Activated T-cell treated with anti-CD3 and anti-CD28 coated beads, Interleukin-2, amount 50 U/mL, for 24 hours (primary cell): ENCODE measurements at places on chromosomes 7 and 10.

GRCh38 chr7:137096607-137097006, 228.2 kb downstream of the CHRM2 start:
- DNase-seq = no peak

DNA sequence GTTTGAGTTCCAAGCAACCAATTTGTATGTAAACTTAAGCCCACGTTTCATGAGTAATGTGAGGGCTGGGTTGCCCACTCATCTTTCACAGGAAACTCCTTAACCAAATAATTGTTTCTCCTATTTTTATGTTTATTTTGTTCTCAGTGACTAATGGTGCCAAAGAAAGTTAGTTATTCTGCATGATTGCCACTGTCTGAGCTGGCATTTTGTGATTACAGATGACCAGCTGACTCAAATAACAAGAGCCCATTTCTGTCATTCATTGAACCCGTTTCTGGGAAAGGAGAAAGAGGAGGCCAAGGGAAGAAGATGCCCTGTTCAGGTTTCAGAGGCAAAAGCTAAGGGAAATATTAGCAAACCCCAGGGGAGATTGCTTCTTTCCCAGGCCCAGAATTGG, 186.9 kb upstream of the MYO3A start:
- DNase-seq = no peak

DNA sequence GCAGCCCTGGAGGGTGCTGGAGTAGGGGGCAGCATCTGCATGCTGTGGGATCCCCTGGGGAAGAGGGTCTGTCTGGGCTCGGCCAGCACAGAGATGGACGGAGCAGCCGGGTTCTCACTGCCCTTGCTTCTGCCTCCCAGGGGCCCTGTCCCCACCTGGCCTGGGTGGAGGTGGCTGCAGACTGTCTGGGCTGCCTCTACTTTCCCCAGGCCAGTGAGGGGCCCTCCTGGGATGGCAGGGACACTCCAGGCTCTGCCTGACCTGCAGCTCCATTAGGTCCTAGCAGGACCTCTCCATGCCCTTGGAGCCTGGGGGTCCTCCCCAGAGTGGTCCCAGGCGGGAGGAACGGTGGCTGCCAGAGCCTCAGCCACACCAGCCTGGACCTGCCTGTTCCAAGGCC, 63.7 kb downstream of the PWWP2B start:
- no peak for DNase-seq

GRCh38 chr10:12349629-12350166, 351 bp downstream of the CAMK1D start:
- DNase-seq = no peak

GRCh38 chr7:139995017-139995915, 67.5 kb downstream of the PARP12 start:
- no peak for DNase-seq

DNA sequence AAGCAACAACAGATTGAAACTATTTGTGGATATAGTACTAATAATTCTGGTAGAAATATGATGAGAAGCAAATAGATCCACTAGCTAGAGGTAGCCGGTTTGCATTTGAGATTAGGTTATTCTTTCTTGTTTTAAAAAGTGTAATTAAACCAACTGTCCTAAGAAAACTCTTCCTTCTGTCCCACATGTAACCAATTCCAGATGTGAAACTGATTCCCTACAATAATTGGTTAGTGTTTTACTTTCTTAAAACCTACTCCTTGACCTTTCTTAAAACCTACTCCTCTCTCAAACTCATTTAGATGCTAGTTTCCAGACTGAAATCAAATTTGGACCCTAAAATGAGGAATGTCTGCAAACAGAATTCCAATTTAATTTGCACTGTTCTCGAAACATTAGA, 521.5 kb downstream of the SUGCT start:
- DNase-seq = no peak

DNA sequence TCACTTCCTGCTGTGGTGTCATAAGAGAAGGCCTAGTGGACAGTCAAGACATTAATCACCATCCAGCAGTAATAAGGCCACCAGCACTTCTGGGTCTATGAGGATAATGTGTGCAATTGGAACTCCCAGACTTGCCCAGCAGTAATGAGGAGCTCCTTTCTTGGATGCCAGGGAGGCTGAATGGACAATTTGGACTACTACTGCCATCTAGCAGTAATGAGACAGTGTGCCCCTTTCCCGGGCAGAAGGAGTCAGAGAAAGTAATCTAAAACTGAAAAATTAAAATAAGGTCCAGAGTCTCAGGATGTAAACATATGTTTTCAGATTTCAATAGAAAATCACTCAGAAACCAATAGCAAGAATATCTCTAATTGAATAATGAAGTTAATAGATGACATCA, 400.4 kb downstream of the CDC14C start:
- DNase-seq = no peak

GRCh38 chr10:67836488-67836887, 1.5 kb downstream of the DNAJC12 start:
- no peak for DNase-seq

GRCh38 chr10:72834183-72834825, 59.2 kb upstream of the OIT3 start:
- no peak for DNase-seq

- no peak for DNase-seq
Observed at GRCh38 chr10:31399171-31399570, 80.2 kb downstream of the ZEB1 start.

GRCh38 chr10:93465806-93466675, 16.1 kb downstream of the MYOF start:
- DNase-seq = no peak

GRCh38 chr10:128066870-128067382, 59.3 kb downstream of the MKI67 start:
- no peak for DNase-seq

DNA sequence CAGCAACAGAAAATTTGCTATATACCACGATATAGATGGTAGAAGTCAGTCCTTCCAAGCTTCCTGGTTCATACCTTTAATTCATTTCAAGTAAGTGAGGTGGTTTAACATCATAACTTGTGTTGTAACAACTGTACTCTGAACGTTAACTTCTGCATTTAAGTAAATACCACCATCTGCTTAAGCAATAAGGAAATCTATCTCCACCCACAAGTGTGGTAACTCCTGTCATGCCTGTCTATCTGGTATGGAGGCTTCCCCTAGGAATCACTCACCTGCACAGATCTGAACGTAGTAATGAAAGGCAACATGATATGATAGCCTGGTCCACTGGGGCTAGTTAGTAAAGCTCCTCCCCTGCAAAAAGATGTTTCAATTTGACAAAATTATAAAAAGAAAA, 2.3 kb downstream of the ERLIN1 start:
- DNase-seq = no peak

DNA sequence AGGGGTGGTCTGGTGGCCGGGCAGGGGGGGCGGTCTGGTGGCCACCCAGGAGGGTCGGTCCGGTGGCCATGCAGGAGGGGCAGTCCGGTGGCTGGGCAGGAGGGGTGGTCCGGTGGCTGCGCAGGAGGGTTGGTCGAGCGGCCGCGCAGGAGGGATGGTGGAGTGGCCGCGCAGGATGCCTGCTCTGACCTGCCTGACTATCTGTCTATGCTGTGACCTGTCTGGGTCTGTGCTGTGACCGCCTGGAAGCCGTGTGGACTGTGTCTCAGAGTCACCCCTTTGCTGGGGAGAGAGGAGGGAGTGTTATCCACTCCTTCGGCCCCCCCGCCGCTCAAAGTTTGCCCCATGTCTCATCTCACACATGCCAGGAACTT, 113.2 kb downstream of the ACTR3B start:
- no peak for DNase-seq

DNA sequence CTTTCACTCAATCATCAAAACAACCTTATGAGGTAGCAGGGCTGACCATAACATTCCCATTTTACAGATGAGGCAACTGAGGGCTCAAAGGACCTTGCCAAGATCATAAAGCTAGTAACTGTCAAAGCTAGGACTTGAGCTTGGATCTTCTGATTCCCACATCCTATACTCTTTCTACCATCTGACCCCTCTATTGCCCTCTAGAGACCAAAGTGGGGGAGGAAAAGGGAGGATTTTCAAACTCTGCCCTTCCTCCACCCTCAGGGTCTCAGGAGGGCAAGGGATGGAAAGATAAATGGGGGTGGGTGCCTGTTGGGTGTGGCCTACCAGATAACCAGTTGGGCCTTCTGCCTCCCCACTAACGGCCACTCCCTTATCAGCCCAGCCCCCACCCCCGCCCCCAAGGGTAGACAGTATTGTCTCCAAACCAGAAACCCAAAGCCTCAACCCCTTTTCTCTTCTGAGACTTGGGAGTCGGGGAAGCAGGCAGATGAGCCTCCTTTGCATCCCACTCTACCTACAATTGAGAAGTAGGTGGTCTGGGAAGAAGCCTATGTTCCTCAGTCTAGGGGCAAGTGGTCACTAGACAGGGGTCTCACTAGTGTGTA, 7.9 kb downstream of the LDB1 start:
- no peak for DNase-seq

DNA sequence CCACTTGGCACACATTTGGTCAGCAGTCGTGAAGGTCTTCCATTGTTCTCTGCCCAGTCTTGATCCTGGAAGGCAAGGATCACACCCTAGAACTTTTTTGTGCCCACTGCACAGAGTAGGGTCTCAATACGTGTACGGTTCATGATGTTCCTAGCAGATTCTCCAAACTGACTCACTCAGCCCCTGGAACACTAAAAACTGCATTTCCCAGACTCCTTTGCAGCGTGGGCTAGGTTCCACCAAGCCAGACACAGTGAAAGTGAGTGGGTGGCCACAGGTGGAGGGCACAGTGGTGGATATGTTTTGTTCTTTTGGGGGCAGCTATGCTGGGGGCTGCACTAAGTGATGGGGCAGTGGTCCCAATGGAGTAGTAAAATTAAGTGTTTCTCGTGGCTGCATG, 1.5 kb upstream of the LHPP start:
- DNase-seq = no peak

DNA sequence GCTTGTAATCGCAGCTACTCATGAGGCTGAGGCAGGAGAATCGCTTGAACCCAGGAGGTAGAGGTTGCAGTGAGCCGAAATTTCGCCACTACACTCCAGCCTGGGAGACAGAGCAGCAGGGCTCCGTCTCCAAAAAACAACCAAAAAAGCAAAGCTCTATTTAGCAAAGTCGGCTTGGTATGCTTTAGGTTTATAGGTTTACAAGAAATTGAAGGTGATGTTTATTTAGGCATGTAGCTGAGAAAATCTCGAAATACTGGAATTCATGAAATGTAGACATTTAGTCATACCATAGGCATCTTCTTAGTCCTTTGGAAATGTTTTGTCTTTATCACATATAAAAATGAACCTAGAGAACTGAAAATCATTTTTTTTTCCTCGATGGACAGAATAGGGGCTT, 453.8 kb upstream of the ANKRD30A start:
- DNase-seq = no peak

DNA sequence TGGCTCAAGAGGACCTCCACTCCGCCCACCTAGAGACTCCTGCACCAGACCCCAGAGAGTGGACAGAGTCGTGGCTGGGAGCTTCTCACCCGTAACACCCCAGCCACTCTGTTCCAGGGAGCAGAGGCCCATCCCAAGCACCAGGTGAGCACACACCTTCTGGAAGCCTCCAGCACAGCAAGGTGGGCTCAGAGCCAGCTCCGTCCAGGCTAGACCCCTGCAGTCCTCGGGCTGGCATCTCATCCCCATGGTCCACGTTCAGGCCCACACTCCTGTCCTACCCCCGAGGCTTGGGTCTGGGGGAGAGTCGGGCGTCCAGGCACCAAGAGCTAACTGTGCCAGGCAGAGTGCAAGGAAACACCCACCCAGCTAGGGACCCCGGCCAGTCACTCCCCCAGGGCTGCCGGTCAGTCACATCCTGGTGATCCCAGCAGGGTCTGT, 13.2 kb downstream of the PDGFA start:
- DNase-seq = no peak

- DNase-seq = no peak
Observed at GRCh38 chr10:78528749-78529204, 495.1 kb downstream of the RPS24 start.

- no peak for DNase-seq
Observed at GRCh38 chr10:93222211-93222754, 148.6 kb downstream of the CYP26A1 start.

GRCh38 chr10:11148142-11149028, 130.7 kb downstream of the CELF2 start:
- no peak for DNase-seq

- no peak for DNase-seq
Observed at GRCh38 chr7:146830686-146831085, 714.1 kb downstream of the CNTNAP2 start.

DNA sequence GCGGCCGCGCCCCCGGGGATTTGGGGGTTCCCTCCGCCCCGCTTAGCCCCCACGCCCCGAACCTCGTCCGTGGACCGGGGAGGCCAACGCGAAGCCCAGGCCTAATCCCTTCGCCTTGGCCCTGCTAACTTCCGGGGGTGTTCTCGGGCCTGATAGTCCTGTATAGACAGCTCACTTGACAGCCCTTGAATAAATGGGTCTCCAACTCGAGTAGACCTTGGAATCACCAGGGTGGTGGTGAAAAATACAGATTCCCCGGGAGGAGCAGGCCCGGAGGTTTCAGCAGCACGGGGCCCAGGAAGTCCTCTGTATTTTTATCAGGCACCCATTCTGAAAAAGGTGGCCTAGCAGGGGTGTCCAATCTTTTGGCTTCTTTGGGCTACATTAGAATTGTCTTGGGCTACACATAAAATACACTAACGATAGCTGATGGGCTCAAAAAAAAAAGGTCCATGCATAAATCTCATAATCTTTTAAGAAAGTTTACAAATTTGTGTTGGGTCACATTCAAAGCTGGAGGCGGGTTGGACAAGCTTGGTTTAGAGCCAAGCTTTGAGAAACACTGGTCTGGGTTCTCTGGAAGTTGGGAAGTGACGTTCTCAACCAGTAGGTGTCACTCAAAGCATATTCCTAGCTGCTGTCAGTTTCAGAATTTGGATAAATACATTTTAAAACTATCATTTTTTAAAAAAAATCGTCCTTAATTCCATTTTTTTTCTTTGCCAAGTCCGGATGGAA, 221.7 kb downstream of the PHTF2 start:
- no peak for DNase-seq

GRCh38 chr10:29279779-29280487, 8.9 kb upstream of the LYZL1 start:
- no peak for DNase-seq

DNA sequence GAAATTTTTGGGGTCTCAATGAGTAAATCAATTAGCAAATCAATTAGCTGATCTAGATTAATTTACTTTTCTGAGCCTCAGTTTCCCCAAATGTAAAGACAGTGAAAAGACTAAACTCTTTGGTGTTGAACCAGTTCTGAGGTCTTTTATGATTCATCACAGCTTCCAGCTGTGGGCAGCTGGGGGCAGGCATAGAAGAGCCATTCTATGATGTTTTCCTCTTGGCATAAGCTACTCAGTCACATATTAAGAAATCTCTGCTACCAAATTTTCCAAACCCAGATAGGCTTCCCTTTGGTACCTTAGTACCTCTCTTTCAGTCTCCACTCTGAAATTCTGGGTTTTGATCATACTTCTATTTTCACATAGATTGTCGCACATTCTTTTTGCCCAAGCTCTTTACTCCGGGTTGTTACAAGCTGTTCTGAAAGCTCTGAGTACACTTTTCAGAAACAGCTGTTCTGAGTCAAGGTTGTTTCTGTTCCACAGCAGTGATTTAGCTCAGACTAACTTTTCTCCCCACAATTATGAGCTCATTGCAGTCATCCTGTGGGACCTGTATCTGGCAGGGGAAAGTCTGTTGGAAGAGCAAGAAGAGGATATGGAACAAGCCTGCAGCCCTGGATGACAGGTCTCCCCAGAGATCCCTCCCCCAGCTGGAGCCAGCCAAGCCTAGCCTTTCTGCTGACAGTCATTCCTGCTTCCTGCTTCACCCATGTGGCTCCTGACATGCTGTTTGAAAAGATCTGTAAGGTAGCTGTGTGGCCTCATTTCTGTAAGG, 599.6 kb upstream of the GHITM start:
- no peak for DNase-seq
